Head of caudate nucleus (tissue), 42 donors: ENCODE measurements at places on chromosomes 1 and 21.

DNA sequence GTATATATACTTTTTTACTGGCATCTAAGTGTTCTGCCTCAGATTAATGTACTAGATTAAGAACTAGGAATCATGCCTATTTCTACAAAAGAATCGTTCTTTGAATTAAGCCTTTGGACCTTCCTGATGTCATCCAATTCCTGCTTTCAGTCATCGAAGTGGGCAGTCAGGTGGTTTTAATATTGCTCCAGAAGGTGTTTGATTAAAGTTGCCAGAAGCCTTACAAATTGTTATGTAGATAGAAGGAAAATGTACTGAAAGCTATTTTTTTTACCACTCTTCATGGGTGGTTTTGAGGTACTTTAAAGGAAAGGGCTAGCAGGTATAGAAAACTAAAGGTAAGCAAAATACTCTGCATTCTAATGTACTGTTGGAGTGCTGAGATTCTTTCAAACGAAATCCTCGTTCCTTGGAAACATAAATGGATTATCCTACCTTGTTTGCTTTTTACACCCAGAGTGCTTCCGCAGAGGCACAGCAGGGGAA lies 716 bp downstream of the CTBS start:
- no peak for DNase-seq

DNA sequence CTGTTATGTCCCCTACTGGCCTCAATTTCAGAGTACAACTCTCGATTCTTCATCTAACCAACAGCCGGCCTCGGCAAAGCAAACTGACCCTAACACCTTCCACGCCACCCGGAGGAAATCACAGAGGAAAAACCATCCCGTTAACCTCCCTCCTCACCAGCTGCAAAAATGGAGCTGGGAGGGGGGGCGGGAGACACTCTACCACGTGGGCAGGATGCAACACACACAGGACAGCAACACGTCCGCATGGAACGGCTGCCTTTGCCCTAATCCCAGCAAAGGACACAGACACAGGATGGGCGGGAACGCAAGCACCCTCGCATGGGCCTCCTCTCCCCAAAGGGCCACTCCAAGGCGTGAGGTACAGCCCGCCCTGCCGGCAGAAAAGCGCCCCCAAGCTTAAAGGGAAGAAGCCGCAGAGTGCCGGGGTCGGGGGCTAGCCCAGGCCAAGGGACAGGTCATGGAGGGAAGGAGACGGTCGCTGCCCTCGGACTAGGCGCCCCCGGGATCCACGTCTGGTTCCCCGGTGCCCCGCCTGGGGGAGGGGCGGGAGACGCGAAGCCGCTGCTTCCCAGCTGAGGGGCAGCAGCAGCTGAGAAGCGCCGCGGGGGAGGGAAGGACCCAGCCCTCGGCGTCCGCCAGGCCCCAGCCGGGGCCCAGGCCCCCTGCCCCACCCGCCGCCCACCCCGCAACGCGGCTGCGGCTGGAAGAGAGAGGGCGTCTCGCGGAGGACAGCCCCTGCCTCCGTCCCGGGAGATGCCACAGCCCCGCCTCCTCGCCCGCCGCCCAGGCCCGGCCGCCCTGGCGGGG lies 590 bp downstream of the FOXJ3 start:
- peak; percentile 64 for DNase-seq

- DNase-seq: no peak
These were observed 6.0 kb upstream of the ADGRL4 start for GRCh38 chr1:79012500-79012899.

GRCh38 chr1:201694608-201695335 lies 134.2 kb upstream of the IPO9 start:
- no peak for DNase-seq

DNA sequence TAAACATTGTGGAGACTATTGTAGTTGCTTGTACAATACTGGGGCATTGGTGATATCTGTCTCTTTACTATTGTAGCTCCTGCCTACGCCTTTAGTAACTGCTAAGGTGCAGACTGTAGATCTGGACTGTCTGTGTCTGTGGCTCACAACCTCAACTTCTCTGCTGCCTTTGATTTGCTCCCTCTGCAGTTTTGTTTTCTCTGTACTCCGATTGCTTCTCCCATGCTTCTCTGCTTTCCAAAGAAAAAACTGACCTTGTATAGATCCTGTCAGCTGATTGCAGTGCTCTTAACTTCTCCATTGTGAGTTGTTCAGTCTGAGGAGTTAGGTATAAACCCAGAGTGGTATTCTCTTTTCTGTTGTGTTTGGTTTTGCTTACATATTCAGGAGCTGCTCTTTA lies 15.3 kb downstream of the MAGI3 start:
- no peak for DNase-seq

- no peak for DNase-seq
These were observed 80.2 kb downstream of the LRRC8D start for GRCh38 chr1:89900791-89901708.

GRCh38 chr1:234658138-234658537 lies 48.2 kb upstream of the IRF2BP2 start:
- DNase-seq: no peak

- no peak for DNase-seq
These were observed 25.7 kb downstream of the HEATR1 start for GRCh38 chr1:236578661-236579060.

- no peak for DNase-seq
These were observed 45.1 kb upstream of the EPS15 start for GRCh38 chr1:51564124-51564523.

- DNase-seq: no peak
These were observed 134.8 kb downstream of the PBX1 start for GRCh38 chr1:164693564-164694359.

GRCh38 chr1:201591981-201592380 lies 53.1 kb downstream of the NAV1 start:
- DNase-seq: no peak

DNA sequence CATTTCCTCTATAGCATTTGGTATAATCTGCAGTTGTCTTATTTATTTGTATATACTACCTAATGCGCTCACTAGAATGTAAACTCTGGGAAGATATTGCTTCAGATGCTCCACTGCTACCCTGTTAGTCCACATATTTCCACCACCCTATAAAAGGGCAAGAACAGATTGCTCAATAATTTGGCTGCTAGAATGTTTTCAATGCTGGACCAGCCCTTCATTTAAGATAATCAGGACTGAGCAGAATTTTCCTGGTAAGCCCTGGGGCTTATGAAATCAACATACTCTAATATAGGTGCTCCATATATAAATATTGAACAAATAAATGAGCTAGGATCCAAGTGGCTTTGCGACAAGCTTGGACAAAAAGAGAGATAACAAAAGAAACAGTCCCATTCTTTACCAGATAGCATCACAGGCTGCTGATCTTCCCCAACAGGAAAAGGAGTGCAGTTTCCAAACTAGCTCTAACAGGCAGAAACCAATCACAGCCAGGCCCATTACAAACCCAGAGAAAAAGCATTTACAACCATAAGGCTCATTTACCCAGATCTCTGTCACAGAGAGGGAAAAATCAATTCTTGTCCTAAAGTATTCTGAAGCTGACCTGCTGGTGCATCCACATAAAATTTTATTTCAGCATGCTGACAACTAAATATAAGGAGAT lies 8.3 kb downstream of the BCAR3 start:
- DNase-seq: no peak

DNA sequence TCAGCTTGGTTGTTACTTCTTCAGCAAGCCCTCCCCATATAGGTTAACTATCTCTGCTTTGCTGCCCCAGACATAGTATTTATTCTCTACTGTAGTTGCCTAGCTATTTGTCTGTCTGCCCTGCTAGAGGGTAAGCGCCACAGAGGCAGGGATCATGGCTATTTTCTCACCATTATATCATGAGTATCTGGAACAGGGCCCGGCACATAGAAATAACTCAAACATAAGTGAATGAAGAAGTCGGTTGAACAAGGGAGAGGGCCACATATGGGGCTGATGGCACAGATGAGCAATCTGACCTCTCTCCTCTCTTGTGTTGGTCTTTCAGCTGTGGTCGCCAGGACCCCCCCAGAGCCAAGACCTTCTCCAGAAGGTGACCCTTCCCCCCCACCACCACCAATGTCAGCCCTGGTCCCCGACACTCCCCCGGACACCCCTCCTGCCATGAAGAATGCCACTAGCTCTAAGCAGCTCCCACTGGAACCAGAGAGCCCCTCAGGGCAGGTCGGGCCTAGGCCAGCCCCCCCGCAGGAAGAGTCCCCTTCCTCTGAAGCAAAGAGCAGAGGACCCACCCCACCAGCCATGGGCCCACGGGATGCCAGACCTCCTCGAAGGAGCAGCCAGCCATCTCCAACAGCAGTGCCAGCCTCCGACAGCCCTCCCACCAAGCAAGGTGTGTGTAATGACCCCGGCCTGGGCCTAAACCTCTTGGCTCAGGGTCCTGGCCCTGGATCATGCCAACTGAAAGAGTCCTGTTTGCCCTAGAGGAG lies 14.9 kb downstream of the MAP7D1 start:
- no peak for DNase-seq

GRCh38 chr1:74470251-74470650 lies 42.2 kb downstream of the LRRC53 start:
- no peak for DNase-seq

DNA sequence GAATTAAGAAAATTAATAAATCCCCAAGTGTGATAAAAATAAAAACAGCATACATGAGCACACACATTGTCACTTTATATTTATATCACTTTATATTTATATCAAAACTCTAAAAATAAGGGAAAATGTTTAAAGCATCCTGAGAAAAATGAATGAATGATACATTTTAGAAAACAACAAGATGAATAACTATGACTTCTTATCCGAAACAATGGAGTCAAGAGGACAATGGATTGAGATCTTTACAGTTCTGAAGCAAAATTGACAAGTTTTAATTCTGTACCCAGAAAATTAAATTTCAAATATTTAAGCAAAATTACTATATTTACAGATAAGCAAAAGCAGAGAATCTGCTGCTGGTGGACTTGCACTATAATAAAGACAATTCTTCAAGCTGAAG lies 512.6 kb downstream of the MRPL39 start:
- DNase-seq: no peak

DNA sequence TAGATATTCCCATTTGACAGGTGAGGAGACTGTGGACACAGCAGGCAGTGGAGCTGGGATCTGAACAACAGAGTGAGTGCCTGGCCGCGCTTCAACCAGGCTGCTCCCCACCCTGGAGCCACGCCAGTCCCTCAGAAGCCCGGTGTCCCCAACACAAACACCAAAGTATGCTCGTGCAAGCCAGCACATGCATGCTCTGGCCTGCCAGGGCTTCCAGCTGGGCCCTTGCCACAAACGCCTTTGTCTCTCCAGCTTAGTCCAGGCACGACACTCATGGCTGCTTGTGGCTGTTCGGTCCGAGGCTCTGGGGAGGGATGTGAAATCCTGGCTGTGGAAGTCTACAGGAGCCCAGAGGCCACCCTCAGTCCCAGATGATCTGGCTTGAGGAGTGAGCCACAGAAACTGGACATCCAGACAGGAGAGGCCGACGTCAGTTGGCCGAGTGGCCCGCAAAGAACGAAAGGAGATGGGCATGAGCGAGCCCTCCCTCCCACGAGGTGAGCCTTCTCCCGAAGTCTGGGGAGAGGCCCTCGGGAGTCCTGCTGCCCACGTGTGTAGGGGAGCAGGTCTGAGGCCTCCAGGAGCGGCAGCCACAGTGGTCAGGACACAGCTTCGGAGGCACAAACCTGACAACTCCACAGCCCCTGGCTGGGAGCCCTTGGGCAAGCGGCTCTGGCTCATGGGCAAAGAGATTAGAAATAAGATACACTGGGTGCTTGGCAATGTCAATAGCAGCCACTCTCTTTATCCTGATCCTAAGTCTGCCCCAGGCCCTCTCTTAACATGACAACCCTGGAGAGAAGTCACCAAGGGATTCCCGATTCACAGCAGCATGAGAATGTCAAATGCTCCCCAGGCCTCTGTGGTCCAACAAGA lies 117.1 kb upstream of the IFFO2 start:
- peak; percentile 79 for DNase-seq

GRCh38 chr1:206002871-206003801 lies at the start of gene RAB7B:
Gene RAB7B (minus strand): TSS chr1:206003395. CDS start chr1:205994135, 9,260 bp downstream.
- peak; percentile 49 for DNase-seq

DNA sequence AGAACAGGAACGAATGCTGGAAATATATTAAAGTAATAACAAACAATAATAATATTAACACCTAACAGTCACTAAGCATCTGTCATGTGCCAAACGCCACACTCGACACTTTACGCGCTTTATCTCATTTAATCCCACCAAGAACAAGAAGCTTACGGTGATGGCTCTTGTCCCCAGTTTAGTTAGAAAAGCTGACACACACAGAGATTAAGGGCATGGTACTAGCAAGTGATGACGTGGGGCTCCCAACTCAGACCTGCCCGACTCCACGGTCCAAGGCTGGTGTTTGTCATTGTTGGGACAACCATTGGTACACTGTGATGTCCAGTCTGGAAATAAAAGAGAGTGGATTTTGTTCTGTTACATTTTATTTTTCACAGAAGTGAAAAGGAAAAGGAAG lies 41.1 kb upstream of the KIF26B start:
- no peak for DNase-seq

GRCh38 chr21:14878971-14879370 lies 185.8 kb downstream of the NRIP1 start:
- no peak for DNase-seq

DNA sequence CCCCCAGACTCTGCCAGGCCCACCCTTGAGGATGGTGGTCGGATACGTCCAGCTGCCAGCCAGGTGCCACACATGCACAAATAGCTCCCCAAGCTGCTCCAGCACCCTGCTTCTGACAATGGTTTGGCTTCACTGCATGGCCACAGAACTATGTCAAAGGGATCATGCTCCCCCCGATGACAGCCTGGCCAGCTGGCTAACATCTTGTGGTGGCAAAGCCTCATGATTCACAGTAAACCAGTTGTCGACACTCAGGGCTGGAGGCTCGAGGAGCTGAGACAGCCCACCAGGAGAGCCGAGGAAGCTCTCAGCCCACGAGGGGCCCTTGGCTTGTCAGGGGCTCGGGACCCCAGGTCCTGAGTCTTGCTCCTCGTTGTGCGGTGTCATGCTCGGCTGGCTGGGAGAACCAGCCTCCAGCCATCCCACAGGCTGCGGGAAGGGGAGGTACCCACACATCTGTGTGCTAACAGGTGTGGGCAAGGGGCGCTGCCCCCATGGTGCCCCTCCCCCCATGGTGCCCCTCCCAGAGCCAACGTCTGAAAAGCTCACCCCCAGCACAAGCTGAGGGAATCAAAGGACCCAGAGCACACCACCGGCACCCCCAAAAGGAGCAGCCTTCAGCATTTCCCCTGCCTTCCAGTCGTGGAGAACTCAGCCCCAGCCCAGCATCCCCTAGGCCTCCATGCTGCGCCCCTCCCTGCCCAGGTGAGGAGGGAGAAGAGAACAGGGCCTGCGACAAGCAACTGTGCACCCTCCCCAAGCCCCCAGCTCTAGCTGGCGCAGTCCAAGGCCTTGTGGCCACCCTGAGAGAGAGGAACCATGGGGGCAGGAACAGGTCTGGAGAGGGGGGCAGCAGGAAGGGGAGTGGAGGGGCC lies 41.2 kb downstream of the KIF21B start:
- DNase-seq: no peak
